ENCODE measurements at places on chromosomes 5 and 9.

GRCh38 chr9:119810645-119811429 lies 441.6 kb upstream of the BRINP1 start:
- DNase-seq: no peak

GRCh38 chr9:124812441-124812876 lies 35.5 kb downstream of the OLFML2A start:
- DNase-seq: no peak

GRCh38 chr9:28005779-28006178 lies 432.5 kb upstream of the C9orf72 start:
- no peak for DNase-seq

DNA sequence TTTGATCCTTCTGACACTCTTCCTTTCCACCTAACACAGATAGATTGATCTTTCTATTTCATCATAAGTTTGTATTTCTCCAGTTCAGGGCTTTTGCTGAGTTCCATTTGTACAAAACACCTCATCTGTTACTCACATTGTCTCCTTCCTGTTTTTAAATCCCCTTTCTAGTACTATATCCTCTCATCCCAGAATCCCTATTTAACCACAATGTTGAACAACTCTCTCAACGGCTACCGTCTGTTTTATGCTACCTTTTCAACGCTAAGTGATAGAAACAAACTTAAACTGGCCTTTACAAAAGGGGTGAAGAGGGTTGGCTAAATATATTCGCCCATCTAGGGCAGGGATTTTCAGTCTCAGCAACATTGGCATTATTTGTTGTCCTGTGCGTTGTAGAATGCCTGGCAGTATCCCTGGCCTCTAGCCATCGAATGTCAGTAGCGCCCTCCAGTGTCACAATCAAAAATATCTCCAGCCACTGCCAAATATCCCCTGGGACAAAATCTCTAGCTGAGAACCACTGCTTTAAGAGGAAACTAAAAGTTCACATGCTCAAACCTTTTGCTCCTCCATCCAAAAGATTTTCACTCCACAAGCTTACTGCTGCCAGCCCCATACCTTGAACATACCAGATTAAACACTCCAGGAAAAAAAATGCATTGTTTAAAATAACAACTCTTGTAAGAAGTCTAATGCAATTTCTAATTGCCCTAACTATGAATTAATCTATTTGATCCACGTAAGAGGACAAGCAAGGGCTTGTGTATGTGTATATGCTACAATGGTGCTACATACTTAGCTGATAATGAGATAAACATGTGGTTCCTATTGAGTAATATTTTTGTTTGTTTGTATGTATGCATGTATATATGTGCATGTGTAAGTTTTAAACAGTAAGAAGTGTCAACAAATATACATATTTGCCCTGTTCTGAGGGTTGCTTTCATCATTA lies 344.0 kb downstream of the PTPRD start:
- no peak for DNase-seq

DNA sequence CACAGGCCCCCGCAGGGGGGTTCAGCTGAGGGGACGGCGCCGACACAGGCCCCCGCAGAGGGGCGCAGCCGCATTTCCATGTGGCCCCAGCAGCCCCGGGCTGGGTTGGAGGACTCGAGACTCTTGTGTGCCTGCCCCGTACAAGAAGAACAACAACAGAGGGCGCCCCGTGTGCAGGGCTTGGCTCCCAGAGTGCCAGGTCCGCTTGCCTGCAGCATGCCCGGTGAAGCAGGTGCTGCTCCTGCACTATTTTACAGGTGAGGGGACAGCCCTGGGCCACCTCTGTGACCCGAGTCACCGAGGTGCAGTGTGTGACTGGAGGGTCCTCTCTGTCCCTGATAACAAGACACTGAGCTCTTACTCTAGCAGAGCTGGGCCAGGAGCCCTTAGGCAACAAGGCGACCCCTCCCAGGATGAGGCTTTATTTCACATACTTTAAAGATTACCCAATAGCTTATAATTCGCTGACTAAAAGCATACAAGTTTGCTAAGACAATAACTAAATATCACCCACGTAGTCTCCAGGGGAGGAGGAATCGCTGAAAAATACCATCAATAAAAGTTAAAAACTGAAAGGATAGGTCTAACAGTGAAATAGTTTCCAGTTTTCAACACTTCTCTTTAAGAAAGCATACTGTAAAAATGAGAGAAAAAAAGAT lies 41.7 kb upstream of the SLC9A3 start:
- no peak for DNase-seq

GRCh38 chr5:14414656-14415023 lies 167.0 kb upstream of the OTULINL start:
- no peak for DNase-seq

- no peak for DNase-seq
These were observed 30.1 kb downstream of the FRMD3 start for GRCh38 chr9:83508067-83508466.

DNA sequence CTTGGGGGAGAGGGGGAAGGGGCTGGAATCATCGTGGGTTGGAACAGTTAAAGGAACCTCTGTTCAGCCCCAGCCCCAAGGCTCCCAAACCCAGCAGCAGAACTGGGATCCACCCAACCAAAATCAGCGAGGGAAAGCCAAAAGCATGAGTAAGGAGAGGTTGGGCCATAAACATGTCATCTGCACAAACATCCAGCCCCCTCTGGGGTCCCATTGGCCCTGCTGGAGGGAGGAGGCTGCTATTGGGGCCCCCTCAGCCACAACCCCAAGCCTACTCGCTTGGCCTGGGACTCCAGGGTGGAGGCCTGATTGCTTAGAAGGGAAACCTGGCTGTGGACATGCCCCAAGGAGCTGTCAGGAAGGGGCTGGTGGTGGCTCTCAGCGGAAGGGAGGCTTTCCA lies 154.9 kb downstream of the FGF18 start:
- no peak for DNase-seq

DNA sequence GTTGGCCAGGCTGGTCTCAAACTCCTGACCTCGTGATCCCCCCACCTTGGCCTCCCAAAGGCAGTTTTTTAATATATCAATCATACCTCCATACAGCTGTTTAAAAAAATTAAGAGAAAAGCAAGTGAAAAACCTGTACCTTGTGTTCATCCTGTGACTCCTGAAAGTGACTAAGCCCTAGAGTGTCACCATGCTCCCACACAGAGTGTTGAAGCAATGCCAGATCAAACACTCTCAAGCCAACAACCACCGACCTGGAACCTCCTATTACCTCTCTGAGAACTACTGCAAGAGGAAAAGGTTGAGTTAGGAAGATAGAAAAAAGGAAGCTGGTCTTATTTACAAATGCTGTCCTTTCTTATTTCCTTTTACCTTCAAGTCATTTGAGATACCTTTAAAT lies 123.5 kb downstream of the RASEF start:
- DNase-seq: no peak

DNA sequence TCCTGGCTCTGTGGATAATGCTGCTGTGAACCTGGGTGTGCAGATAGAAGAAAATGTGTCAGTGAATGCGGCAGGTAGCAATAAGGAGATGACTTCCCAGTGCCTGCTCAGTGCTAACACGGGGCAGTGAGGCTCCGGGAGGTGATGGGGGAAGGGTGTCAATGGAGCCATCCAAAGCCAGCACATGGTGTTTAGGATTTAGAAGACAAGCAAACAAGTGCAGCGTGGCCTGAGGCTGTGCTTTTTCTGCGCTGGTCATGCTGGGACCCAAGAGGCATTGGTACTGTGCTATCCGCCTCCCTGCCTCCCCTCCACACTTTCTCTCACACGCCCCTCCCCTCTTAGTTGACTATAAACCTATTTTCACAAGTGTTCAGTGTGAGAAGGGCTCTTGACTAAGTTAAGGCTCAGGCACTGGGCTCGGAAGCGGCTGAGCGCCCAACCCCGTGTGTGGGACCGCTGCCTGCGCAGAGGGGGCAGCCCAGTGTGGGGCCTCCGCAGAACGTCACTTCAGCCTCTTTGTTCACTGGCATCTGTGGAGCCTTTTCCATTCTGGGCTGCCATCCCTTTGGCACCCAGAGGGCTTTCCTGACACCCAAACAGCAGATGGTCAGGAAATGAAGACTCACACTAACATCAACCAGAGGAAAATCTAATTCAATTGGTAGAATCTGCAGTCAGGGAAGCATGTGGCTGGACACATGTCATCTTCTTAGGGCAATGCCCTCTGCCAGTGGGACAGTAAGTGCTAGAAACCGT lies 21.8 kb upstream of the NINJ1 start:
- no peak for DNase-seq

GRCh38 chr9:131302244-131303075 lies 12.9 kb downstream of the PLPP7 start:
- no peak for DNase-seq

GRCh38 chr9:96514108-96514799 lies 64.3 kb downstream of the HABP4 start:
- DNase-seq: no peak

GRCh38 chr5:50967009-50967562 lies 300.6 kb downstream of the PARP8 start:
- no peak for DNase-seq

- no peak for DNase-seq
These were observed 9.1 kb downstream of the FAT2 start for GRCh38 chr5:151581812-151582583.

- DNase-seq: no peak
These were observed 460.4 kb upstream of the RORB start for GRCh38 chr9:74036549-74037231.

DNA sequence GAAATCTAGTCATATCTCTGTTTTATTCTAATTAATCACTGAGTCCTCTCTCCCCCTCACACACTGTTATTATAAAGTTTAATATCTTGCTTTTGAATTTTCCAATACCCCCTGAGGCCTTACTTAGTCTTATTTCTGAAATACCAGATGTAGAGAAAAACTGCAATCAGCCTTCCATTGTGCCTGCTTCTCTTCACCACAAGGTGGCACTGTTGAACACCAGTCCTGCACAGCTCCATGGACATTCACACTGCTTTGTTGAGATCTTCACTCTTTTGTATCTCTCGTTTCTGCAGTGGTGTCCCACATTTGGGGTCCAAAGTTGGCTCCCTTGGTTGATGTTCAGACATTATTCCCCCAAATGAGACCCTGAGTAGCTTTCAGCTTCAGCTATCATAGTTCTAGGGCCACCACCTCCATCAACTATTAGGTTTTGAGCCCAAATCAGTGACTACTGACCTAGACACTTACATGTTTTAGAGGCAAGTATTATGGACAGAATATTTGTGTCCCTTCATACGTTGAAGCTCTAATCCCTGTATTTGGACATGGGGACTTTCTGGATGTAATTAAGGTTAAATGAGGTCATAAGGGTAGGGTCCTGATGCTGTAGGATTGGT lies 24.3 kb downstream of the BOD1 start:
- DNase-seq: no peak

DNA sequence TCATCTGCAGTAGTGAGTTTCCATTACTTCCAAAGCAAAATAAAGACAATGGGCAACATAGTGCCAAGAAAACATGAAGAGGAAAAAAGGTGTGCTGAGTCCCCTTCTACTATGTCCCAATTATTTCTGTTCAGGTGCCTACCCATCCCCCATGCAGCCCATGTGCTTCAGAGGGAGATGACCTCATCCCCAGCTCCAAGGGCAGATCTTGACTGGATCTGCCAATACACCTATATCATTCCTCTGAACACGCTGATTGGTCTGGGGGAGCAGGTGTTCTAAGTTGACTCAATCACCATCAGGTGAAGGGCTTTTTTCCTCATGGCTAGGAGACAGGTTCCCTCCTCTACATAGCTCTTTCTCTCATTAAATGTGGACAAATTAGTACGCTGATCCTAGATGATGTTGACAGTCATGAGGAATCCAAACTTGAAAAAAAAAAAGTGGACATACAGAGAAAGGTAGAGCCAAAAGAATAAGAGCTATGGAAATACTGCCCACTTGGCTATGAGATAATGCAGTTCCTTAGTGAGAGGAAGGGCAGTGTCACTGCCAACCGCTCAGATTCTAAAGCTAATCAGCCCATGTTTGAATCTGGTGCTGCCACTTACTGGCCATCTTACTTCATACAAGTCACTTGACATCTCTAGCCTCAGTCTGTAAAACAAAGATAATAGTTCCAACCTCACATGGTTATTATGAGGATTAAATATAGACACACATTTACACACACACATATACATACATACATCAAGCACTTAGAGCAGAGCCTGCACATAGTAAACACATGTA lies 23.1 kb downstream of the PRELID2 start:
- no peak for DNase-seq

DNA sequence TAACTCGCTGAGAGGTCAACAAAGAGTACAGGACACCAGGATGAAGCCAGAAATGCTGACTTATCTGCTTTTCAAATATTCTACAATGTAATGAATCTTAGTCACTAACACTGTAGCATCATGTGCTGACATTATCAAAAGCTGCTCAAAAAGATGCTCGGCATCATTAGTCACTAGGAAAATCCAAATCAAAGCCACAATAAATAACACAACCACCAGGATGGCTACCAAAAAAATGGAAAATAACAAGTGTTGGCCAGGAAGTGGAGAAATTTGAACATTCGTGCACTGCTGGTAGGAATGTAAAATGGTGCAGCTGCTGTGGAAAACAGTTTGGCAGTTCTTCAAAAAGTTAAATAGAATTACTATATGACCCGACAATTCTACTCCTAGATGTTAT lies 269.1 kb downstream of the GLIS3 start:
- DNase-seq: no peak

DNA sequence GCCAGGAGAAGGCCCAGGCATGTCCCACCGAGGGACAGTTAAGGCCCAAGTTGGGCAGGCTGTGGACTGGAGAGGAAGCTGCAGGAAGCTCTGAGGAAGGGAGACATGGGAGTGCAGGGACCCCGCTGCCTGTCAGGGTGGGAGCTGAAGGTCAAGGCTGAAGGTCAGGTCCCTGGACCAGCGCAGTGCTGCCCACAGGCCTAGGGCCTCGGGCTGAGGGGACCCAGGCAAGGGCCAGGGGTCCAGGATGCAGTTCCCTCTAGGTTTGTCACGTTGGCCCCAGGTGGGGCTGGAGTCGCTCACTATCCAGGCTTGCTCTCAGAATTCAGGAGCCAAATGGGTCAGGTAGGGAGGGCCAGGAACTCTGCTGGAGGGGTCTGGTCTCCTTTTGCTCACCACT lies 76.7 kb upstream of the STXBP1 start:
- DNase-seq: no peak

GRCh38 chr9:22424616-22425015 lies 22.0 kb upstream of the DMRTA1 start:
- no peak for DNase-seq

DNA sequence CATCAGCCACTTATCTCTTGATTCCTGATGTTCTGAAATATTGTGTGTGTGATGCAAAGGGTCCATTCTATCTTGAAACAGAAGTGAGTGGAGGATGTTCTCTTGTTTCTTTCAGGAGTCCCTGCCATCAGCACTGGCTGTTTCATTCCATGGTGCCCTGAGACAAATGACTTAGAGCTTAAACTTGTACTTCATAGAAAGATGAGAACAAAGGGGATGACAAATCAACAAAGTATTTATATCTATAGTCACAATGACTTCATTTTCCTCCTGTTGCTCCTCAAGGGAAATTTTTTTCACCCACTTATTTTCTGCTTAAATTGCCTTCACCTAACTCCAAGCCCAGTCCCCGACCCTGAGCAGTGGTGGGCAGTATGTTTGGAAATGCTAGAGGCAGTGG lies 171.6 kb downstream of the TARS1 start:
- no peak for DNase-seq

GRCh38 chr5:177316005-177316404 lies 4.3 kb upstream of the MXD3 start:
- no peak for DNase-seq

Measured in stimulated activated CD8-positive, alpha-beta memory T cell treated with anti-CD3 and anti-CD28 coated beads, Interleukin-4, amount 100 ng/mL, for 4 hours (primary cell).